ENCODE measurements at places on chromosomes 7 and 10. TPM values are rescaled to one million over a fixed set of nuclear protein-coding genes. Genes with fewer than 3 reads are reported as not detected.

Gene BAZ1B
- 70.7 TPM for total RNA-seq

Gene CFAP69
- 11.2 TPM for total RNA-seq

Gene CPSF4
- 88.0 TPM for total RNA-seq

Gene FAM20C
- 24.8 TPM for total RNA-seq

Gene CDH23
- total RNA-seq = 4.3 TPM

Gene STOX1
- 2.7 TPM for total RNA-seq

Gene ATOH7
- total RNA-seq = 1.8 TPM

Gene EBLN1
- not detected for total RNA-seq

Gene PLA2G12B
- not detected for total RNA-seq

Gene HOXA5
- total RNA-seq = not detected

Gene ZPBP
- total RNA-seq = not detected

Gene LRGUK
- total RNA-seq = 7.1 TPM

Gene MNX1
- not detected for total RNA-seq

All from GM23338 (cell line).